Kidney capillary endothelial cell (primary cell): ENCODE measurements at places on chromosomes 11 and 22.

GRCh38 chr11:92342886-92343285 lies 118.3 kb downstream of the FAT3 start:
- DNase-seq: no peak

DNA sequence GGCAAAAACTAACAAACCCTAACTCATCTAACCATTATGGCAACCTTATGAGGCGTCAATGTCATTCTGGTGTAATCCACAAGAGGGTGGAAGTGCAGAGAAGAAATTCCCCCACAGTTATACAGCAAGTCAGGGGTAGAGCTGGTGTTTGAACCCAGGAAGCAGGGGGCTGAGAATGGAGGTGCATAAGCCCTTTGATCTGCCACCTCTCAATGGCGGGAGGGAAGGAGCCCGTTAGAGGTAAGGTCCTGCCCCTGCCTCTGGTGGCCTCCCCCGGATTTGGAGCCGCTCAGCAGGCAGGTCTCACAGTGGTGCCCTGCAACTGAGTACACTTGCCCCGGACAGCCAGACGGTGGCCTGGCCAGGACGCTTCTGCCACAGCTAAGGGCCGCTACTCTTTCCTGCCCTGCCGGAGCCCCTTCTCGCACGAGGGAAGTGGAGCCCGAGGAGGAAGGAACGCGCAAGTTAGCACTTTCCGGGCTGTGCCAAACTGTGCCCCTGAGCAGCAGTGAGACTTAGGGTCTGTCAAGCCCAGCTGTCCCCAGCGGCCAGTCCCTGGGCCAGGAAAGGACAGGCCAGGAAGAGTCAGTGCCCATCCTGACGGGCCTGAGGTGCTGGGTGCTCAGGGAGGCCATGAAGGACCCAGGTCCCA lies 1.1 kb downstream of the FXYD2 start:
- DNase-seq: peak; percentile 46

DNA sequence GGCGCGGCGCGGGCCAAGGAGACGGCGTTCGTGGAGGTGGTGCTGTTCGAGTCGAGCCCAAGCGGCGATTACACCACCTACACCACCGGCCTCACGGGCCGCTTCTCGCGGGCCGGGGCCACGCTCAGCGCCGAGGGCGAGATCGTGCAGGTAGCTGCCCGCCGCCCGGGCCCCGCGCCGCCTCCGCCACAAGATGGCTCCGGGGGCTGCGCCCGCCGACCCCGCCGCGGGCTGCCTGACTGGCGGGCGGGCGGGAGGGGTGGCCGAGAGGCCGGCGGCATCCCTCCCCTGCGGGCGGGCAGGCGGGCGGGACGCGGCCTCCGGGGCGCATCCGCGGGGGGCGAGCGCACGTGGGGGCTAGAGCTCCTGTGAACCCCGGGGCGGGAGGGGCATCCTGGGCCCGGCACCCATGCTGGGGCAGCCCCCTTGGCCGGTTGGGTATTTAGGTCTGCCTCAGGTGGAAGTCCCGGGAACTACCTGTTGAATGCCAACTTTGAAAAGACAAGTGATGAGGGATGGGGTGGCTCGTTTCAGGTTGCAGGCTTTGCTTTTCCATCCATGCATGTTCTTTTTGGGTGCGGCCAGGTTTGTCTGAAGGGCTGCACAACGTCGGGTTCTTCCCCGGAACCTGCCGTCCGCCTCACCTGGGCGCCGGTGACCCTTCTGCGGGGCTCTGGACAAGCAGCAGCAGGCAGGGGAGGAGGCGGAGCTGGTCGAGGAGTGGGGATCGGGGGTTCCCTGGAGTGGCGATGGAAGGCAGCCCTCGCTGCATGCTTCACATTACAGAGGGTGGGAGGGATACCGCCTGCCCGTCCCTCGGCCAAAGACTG lies 760 bp downstream of the ZNRF3 start:
- DNase-seq: peak; percentile 4

DNA sequence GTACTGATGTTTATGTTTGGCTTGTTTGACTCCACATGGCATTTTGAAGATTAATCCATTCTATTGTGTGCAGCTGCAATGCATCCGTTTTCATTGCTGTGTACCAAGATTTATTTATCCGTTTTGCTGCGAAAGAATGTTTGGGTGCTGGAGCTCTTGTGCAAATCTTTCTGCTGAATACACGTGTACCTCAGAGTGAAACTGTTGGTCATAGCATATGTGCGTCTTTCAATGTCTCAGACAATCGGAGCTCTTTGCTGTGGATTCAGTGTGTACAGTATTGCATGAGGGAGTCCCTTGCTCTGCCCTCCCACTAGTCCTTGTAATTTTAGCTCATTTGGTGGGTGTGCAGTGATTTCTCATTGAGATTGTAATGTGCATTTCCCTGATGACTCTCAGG lies 545.4 kb downstream of the TBC1D22A start:
- DNase-seq: no peak

GRCh38 chr11:11620921-11621572 lies 758 bp downstream of the GALNT18 start:
- DNase-seq: no peak

- DNase-seq: no peak
Observed at GRCh38 chr11:64745189-64745520, 1.2 kb upstream of the RASGRP2 start.

DNA sequence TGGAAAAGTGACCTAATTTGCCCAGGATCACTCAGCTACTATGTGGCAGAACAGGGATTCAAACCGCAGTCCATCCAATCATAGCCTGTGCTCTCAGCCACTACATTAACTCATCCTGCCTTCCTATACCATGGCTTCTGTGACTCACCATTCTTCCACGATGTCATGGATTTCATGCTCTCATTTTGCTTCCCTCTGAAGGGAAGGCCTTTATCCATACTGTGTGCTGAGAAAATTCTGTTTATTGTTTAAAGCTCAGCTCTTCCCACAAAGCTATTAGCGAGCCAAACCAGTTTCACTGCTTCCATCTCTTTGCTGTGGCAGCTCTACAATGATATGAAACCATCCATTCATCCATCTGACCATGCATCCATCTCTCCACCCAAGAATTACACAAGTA lies 289.9 kb downstream of the TENM4 start:
- DNase-seq: no peak

DNA sequence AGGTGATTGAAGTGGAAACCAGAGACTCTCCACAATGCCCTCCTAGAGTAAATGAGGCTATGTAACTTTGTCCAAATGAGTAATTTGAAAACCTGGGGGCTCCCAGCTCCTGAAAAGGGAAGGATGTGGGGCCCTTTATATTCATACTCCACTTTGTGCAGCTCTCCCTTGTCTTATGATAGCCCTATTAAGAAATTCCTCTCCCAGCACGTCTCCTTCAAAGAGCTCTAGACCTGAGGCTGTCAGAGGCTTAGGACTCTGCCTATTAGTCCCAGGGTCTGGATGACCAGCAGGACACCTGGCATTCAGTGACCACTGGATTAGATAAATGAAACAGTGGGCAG lies 2.1 kb downstream of the SLC43A1 start:
- DNase-seq: no peak

DNA sequence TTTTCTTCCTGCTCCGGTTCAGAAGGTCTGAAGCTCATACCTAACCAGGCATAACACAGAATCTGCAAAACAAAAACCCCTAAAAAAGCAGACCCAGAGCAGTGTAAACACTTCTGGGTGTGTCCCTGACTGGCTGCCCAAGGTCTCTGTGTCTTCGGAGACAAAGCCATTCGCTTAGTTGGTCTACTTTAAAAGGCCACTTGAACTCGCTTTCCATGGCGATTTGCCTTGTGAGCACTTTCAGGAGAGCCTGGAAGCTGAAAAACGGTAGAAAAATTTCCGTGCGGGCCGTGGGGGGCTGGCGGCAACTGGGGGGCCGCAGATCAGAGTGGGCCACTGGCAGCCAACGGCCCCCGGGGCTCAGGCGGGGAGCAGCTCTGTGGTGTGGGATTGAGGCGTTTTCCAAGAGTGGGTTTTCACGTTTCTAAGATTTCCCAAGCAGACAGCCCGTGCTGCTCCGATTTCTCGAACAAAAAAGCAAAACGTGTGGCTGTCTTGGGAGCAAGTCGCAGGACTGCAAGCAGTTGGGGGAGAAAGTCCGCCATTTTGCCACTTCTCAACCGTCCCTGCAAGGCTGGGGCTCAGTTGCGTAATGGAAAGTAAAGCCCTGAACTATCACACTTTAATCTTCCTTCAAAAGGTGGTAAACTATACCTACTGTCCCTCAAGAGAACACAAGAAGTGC lies 661 bp upstream of the MALAT1 start:
- DNase-seq: peak; percentile 60

DNA sequence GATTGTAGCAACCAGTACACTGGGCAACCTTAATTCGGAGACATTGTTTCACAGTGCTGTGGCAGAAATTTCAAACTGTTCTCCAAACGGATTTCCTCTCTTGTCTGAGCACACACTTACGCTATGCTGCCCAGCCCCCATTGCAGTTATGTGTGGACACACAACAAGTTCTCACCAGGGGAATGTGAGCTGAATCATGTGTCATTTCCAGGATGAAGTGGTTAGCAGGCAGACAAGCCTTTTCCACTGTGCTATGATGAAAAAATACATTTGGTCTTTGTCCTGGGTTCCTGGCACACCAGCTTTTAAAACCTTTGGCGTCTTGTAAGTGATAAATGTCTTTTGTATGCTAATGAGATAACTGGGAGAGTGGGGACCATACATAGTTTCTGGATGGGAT lies 46.9 kb upstream of the SYT9 start:
- DNase-seq: peak; percentile 93

DNA sequence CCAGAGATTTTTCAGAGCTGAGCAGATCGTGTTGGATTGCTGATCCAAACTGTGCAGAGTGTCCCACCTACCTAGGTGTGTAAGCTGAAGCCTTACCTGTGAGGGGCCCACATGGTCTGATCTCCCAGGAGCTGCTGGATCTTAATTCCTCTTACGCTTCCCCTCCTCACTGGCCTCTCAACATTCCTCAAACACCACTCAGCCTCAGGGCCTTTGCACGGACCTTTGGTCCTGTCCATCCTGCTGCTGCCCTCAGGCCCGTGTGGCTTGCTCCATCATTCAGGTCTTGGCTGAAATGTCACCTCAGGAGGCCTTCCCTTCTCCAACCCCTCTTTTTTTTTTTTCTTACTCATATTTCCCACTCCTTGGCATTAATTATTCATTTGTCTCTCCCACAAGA lies 21.1 kb upstream of the RAB1B start:
- no peak for DNase-seq

DNA sequence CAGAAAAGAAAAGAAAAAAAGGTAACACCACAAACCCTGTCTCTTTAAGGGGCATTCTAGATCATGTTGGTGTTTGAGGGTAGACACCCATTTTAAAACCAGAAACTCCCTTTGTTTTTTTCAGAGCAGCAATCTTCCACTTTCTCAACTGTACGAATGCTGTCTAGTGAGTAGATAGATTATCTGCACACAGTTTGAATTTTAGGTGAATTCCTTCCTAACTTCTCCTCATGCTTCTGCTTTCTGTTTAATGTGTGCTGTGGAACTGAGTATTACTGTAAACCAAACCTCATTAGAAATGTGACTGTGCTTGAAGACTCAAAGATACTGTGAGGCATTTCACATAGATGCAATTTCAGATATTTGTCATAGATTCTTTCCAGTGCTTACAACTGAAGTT lies 102.4 kb downstream of the PRMT3 start:
- DNase-seq: no peak

DNA sequence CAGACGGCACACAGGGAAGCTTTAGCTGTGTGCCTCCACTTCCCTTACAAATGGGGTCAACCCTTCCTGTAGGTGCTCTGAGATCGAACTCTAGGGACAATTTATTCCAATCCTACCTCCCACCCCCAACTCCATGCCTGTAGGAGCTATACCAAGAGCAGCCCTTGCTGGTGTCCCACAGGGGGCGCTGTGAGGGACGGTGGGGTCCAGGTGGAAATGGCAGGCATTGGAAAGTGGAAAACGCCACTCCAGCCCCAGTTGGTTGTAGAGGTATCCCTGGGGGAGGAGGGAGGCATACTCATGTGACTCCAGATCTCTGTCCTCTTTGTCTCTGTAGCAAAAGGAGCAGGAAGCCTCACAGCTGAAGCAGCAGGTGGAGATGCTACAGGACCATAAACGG lies 161.3 kb downstream of the MYO18B start:
- DNase-seq: no peak

DNA sequence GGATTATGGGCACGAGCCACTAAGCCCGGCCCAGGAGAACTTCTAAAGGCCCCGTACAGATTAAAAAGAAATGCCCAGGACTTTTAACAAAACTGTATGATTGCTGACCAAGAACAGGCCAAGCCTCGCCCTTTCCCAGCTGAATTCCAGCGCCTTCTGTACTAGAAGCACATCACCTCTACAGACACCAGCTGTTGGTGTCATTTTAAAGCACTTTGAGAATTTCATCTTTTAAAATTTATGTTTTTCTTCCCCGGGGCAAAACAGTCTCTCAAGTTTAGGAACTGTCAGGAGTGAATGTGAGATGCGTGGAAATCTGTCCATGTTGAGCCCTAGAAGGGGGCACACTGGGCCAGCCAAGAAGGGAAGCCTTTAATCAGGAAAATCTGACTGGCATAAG lies 362.4 kb downstream of the LARGE1 start:
- DNase-seq: no peak

DNA sequence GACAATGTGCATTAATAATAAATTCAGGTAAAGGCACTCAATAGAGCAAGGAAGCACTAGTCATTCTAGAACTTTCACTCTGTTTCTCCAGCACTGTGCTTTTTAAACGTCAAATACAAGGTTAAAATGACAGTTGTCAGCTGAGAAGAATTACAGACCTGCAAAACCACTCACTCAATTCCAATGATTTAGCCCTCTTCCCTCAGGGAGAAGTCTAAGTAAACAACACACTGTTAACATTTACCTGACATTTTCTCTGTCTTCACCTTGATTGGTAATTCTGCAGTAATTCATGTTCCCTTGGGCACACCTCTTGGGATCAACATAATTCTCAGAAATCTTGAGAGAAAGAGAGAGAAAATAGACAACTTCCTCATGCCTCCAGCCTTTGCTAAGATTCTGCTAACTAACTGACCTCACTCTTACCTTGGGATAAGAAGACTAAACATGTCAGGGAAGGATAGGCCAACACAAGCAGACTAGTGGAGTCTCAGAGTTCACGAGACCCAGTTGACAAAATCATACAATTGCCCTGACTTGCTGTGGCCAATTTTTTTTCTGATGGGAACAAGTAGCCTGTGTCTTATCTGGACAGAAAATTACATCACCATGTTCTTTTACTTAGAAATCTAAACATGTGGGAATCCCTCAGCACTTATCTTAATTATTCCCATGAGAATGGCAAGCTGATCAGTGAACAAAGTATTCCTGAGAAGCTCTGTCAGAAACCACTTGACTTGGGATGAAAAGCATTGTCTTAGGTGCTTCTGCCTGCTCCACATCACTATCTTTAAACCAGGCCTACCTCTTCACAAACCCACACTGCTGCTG lies 516.8 kb upstream of the FAT3 start:
- no peak for DNase-seq

- DNase-seq: no peak
Observed at GRCh38 chr22:30640361-30640760, 4.8 kb downstream of the SLC35E4 start.

GRCh38 chr22:35742342-35743100 lies 24.8 kb downstream of the APOL5 start:
- peak; percentile 75 for DNase-seq

GRCh38 chr11:13064593-13064992 lies 55.5 kb downstream of the RASSF10 start:
- no peak for DNase-seq

GRCh38 chr11:124762624-124763155 lies 600 bp upstream of the ESAM start:
- DNase-seq: no peak

- no peak for DNase-seq
Observed at GRCh38 chr11:120034881-120035630, 102.9 kb downstream of the TRIM29 start.

- no peak for DNase-seq
Observed at GRCh38 chr11:57772562-57772961, 11.0 kb downstream of the CTNND1 start.
